ENCODE measurements at places on chromosomes 7 and 10. TPM values are rescaled to one million over a fixed set of nuclear protein-coding genes. Genes with fewer than 3 reads are reported as not detected.

DNA sequence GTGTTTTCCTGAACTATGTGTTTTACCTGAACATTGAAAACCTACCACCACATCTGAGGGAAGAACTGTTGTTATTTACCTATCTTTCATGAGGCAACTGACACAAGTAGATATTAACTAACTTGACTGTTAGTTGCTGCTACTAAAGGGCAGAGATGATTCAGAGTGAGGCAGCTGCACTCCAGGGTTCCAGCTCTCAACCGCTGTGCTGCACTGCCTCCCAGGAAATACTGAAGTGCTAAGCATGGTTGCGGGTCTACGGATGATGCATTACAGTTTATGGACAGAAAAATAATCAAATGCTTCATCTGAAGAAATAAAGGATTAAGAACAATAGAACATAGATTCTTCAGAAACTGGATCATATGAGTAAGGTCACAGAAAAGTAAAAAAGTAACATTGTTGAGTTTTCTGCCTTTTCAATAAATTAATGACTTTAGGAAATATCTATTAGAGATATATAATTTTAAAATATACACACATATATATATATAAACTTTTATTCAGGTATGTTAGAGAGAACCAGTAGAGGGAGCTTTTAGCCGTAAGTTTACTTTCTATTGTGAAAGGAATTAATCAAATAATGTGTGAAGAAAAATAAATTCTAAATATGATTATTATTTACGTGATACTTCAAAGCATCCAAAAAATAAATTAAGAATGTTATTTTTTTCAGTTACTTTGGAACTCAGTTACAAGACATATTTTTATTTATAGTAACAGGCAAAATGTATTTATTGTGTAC, 620.0 kb downstream of the CNTNAP2 start:
- DNase-seq, result no peak

DNA sequence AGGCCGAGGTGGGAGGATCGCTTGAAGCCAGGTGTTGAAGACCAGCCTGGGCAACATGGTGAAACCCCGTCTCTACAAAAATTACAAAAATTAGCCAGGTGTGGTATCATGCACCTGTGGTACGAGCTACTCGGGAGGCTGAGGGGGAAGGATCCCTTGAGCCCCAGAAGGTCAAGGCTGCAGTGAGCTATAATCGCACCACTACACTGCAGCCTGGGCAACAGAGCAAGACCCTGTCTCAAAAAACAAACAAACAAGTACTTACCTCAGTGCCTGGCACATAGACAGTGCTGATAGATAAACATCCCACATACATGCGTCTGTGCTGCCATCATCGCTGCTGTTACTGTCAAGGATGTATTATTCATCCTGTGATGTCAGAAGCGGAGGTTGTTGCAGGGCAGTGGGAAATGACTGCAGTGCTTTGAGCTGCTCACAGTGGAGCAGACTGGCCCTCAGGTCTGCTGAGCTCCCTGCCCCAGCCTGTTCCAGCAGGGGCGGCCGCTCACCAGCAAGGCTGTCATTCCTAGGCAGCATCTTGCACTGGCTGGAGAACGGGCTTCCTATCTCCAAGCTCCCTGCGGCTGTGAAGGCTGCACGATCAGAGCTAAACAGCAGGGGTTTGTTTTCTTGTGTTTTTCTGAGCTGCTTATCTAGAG, 18.6 kb downstream of the FOXK1 start:
- DNase-seq, result peak; percentile 3

DNA sequence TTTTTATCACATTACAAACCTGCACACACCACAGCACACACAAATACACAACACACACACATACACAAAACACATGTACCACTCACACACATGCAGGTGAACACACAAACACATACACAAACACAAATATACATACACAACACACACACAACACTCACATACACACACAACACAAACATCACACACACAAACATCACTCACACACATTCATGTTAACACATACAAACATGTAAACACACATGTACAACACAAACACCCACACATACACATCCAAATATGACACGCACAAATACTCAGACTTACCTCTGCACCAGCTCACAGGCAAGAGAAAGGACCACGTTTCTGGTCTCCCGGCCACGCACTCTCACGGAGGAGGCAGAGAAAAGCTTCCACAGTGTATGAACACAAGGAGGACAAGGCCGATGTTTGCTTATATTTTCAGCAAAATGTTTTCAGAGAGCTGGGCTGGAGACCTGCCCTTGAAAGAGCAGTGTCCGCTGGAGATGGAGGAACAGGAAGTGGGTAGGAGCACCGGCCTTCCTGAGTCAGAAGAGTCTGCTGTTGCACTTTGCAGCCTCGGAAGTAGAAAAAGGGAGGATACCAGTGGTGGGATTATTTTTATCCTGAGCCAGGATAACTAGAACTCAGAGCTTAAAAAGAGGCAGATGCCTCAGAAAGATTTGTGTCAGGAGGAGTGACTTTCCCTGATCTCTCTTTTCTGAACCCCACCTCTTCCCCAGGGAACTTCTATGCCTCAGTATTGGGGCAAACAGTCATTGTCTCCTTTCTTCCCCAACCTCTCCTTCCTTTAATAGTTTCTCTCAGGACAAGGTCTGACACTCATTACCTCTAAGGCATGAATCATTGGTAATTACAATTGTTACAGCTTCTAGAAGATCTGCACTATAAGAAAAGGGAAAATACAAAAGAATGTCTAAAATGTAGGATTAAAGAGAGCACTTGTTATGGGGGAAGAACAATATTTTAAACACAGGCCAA, at the start of gene GIMAP6:
Gene GIMAP6 (minus strand): TSS at position 520 of the 999 bp plus-strand sequence. CDS start 2,243 bp downstream, outside the sequence.
- no peak for DNase-seq

GRCh38 chr7:44664780-44665461, 58.5 kb downstream of the OGDH start:
- no peak for DNase-seq

DNA sequence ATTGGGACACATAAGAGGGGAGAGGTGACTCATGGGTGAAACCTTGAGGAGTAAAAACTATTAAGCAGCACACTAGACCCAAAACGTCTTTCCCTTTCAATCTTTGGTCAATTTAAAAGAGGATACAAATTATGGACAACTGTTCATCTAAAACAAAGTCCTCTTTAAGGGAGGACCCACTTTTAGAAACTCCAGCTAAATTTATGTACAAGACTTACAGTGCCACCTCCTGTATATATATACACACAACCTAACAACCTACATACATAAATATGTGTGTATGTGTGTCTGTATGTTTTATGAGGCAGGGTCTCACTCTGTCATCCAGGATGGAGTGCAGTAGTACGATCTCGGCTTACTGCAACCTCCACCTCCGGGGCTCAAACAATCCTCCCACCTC, 18.1 kb upstream of the ZC3HAV1 start:
- DNase-seq, result no peak

DNA sequence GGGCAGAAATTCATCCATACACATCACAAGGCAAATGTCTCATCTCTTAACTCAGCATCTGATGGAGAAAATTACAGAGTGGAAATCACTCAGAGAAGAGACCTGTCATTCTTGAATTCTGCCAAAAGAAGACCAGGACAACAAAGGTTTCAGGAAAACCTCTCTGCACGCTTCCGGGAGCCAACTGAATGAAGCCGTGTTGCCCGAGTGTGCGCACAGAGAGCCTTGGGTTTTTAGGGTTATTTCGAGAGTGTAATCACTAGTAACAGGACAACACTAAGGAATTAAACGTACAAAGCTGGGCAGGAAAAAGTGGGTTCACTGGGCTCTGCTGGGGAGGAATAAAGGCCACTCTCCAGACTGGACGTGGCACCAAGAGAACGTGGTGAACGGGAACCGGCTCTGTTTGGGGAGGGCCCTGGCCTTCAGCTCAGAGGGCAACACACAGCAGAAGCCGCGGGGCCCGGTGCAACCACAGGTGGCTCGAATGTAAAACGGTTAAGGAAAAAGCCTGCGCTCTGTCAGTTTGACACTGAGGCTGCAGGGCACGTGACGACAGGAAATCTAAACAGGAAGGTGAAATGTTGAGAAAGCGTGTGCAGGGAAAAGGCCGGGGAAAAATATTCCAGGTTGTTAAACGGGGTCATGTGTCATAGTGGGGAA, 331.5 kb downstream of the DNAJB6 start:
- DNase-seq, result no peak

OR2A25 gene
- total RNA-seq, result not detected

TMEM213 gene
- total RNA-seq, result not detected

DNA sequence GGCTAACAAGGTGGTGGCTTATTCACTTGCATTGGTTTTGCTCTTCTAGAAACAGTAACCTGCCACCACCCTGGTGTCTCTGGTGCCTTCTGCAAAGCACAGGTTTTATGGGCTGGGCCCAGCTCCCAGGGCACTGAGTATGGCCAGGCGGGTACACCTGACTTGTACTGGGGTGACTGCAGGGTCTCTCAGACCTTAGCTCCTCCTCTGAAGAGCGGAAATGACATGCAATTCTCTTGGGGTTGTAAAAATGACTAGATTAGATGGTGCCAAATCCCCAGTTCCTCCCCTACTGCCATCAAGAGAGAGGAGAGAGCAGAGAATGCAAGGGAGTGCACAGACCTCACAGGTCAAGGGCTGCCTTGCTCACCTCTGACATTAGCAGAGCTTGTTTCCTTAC, 14.7 kb downstream of the ESYT2 start:
- no peak for DNase-seq

ZNF727 gene
- 0.50 TPM for total RNA-seq

- DNase-seq, result no peak
These were observed 235.5 kb upstream of the PLXDC2 start for GRCh38 chr10:19580691-19581090.
